ELF-1 (cell line): ENCODE measurements at places on chromosomes 1 and 21.
A peak's percentile ranks its signal among the peaks of the same experiment; 100 is the strongest.

GRCh38 chr1:114536043-114536442 lies 25.0 kb upstream of the TRIM33 start:
- DNase-seq: no peak

- no peak for DNase-seq
These were observed 74.2 kb downstream of the PTPN14 start for GRCh38 chr1:214476986-214477870.

DNA sequence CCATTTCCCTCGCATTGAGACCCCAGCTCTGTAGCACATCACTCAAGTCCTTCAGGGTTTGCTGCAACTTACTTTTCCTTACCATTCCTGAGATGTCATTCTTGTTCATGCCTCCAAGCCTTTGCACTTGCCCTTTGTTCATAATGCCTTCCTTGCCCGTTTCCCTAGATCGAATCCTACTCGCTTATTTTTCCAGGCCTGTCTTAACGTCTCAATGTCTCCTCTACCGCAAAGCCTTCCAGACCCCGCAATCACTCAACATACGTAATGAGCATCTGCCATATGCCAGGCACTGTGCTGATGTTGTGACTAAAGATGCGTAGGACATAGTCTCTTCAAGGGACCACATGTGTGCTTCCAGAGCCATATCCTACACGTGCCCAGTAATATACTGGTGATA lies 31.1 kb upstream of the CNIH3 start:
- DNase-seq: no peak

DNA sequence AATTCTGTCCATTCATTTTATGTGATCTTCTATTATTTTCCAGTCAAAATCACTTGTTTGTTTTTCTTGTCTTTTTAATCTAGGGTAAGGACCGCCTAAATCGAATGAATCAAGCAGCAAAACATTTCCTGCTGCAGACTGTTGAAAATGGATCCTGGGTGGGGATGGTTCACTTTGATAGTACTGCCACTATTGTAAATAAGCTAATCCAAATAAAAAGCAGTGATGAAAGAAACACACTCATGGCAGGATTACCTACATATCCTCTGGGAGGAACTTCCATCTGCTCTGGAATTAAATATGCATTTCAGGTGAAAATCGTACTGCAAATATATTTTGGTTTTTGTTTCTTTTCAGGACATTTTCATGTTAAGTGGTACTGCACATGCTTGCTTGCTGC lies 20.5 kb downstream of the CLCA4 start:
- DNase-seq: no peak

DNA sequence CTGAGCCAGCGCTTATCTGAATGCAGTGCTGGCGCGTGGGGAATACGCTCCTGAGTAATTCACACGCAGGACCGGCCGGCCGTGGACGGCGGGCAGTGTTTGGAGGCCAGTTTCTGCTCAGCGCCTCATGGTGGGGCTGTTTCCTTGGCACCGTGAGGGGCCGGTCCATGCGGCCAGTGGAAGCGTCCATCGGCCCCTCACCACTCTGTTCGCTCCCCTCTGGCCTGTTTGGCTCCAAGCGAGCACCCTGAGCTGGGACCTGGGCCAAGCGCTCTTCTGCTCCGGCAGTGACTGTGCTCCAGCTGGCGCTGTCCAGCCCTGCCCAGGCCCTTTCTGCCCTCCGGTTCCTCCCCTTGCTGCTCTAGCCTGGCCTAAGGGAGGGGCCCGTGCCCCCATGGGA lies 16.3 kb upstream of the PLCH2 start:
- peak; percentile 34 for DNase-seq

- no peak for DNase-seq
These were observed 67.0 kb downstream of the PRKAA2 start for GRCh38 chr1:56712150-56712549.

- no peak for DNase-seq
These were observed 9.0 kb upstream of the RNF186 start for GRCh38 chr1:19824036-19824435.

DNA sequence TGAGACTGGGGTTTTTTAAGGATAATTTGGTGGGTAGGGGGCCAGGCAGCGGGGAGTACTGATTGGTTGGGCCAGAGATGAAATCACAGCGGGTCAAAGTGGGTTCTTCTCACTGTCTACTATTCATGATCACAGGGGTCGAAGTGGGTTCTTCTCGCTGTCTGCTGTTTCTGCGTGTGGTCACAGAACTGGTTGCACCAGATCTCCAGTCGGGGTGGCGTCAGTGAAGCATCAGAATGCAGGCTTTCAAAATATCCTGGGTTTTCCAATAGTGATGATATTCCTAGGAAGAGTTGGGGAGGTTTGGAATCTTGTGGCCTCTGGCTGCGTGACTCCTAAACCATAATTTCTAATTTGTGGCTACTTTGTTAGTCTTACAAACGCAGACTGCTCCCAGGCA lies 45.1 kb downstream of the TRPM2 start:
- DNase-seq: no peak

GRCh38 chr1:88985032-88985431 lies 7.4 kb downstream of the KYAT3 start:
- no peak for DNase-seq

DNA sequence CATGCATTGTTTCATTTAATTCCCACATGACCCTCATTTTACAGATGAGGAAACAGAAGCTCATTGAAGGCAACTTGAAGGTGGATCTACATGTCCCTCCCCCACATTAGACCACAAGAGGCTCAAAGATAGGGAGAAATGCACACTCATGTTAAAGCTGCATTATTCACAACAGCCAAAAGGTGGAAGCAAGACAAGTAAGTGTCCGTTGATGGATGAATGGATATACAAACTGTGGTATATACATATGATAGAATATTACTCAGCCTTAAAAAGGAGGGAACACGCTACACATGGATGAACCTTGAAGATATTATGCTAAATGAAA lies 149.7 kb upstream of the JUN start:
- DNase-seq: no peak

GRCh38 chr1:31183927-31184554 lies 55.6 kb downstream of the NKAIN1 start:
- peak; percentile 82 for DNase-seq

DNA sequence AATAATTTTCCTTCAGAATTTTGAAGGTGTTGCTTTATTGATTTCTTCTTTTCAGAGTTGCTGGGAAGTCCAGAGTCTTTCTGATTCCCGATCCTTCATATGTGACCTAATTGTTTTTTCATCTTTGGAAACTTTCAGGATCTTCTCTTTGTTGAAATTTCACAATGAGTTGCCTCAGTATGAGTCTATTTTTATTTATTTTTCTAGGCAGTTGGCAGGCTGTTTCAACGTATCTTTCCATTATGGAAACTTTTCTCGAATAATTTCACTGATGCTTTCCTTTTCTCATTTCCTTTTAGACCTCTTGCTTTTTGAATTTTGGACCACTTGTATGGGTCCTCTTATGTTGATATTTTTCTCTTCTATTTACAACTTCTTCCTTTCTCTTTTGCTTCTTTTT lies 354.3 kb downstream of the TGFB2 start:
- no peak for DNase-seq

DNA sequence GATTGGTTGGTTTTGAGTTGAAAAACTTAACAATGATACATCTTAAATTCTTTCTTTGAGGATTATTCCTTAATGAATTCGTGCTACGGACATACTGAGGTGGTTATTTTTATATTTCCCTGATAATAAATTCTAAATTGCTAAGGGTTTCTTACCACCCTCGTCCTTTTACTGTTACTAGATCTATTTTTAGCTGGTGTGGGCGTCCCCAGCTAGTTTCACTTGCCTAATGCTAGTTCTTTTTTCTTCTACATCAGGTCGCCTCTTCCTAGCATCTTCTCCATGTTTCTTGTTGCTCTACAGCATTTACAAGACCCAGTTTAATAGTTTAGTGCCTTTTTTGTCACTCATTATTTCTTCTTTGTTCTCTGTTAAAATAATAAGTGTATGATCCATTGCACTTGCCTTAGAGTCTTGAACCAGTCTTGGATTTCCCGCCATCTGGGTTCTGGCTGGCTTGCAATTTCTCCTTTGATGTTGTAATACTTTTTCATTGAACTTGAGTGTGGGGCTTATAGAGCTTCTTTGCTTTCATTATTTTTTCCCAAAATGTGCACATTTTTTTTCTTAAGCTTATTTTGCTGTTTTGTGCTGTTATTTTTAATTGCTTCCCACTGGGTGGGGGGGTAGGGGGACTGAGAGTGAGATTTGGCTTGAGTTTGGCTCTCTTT lies 677 bp upstream of the HSD11B1 start:
- DNase-seq: no peak

- peak; percentile 65 for DNase-seq
These were observed 865 bp downstream of the ADPRS start for GRCh38 chr1:36089393-36090121.

DNA sequence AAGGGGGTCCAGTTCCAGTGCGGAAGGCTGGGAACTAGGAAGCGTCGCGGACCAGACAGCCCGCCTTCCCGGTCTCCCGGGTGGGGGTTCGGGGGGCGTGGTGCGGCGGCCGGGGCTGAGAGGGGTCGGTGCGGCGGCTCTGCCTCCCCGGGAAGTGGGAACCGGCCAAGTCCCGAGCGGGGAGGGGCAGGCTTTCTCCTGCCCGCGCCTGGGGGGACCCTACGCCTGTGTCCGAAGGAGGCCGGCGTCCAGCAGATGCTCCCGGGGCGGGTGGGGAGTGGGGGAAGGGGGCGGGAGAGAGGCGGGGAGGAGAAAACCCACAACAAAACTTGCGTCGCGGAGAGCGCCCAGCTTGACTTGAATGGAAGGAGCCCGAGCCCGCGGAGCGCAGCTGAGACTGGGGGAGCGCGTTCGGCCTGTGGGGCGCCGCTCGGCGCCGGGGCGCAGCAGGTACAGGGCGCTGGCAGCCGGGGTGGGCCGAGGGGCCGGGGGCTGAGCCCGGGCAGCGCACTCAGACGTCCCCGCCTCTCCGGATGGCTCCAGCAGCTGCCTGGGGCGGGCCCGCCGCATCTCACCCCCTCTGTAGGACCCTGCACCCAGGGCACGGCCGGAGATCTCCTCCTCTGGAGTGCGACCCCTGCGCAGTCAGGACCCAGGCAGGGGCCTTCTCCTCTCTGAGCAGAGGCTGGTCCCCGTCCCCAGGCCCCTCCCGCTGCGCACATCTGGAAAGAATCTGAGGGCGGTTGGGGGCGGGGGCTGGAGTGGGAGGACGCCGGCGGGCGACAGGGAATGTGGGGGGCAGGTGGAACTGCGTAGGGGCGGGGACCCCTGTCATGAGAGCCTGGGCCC lies at the start of gene PODN:
PODN (plus strand) TSS at position 355 of the 849 bp plus-strand sequence. CDS start 7,643 bp downstream, outside the sequence.
- DNase-seq: no peak

GRCh38 chr21:15300131-15300530 lies 235.3 kb upstream of the NRIP1 start:
- DNase-seq: no peak

- DNase-seq: no peak
These were observed 58.0 kb upstream of the ABCA4 start for GRCh38 chr1:94178901-94179300.

- peak; percentile 18 for DNase-seq
These were observed 32.8 kb upstream of the BACH1 start for GRCh38 chr21:29265690-29266479.

GRCh38 chr1:151530461-151530860 lies 9.6 kb upstream of the TUFT1 start:
- DNase-seq: peak; percentile 49

GRCh38 chr1:247212012-247212411 lies 40.2 kb upstream of the ZNF124 start:
- no peak for DNase-seq

GRCh38 chr1:193213998-193214397 lies 27.6 kb upstream of the B3GALT2 start:
- no peak for DNase-seq

GRCh38 chr1:240820816-240821215 lies 208.9 kb upstream of the GREM2 start:
- DNase-seq: no peak

- DNase-seq: no peak
These were observed 125.6 kb downstream of the ETS2 start for GRCh38 chr21:38931291-38931690.

- no peak for DNase-seq
These were observed 48.0 kb upstream of the WDR26 start for GRCh38 chr1:224482619-224483018.

GRCh38 chr21:41186755-41187536 lies 19.0 kb downstream of the BACE2 start:
- peak; percentile 73 for DNase-seq

GRCh38 chr1:19675797-19676196 lies 11.1 kb downstream of the HTR6 start:
- DNase-seq: no peak

GRCh38 chr1:224565186-224565585 lies 50.9 kb upstream of the CNIH3 start:
- DNase-seq: no peak

DNA sequence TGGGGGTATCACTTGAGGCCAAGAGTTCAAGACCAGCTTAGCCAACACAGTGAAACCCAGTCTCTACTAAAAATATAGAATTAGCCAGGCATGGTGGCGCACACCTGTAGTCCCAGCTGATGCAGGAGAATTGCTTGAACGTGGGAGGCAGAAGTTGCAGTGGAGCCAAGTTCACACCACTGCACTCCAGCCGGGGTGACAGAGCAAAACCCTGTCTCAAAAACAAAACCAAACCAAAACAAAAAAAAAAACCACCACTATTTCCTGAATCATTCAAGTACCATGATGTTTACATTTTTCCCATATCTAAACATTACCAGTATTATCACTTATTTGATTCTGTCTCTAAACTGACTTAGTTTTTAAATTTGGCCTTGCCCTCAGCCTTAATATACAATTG lies 29.5 kb downstream of the TUT4 start:
- no peak for DNase-seq

- no peak for DNase-seq
These were observed 14.8 kb downstream of the ADORA3 start for GRCh38 chr1:111488669-111489068.

GRCh38 chr1:62271134-62271533 lies 48.1 kb downstream of the KANK4 start:
- no peak for DNase-seq

DNA sequence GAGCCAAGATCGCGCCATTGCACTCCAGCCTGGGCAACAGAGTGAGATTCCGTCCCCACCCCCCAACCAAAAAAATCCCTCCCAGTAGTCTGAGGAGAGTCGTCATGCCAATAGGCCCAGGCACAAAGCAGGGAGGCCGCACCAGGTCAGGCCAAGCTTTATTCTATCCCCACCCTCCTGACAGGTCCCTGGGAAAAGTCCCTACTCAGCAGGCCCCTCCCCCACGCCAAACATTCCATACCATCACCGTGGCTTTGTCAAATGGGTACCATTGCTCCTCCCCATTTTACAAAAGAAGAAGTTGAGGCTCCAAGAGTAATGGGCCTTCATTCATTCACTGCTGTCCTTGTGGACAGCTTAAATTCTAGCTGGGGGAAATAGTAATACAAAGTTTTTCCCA lies 5.3 kb downstream of the GPR3 start:
- peak; percentile 53 for DNase-seq

GRCh38 chr1:182331387-182331786 lies 60.2 kb downstream of the GLUL start:
- no peak for DNase-seq

- peak; percentile 90 for DNase-seq
These were observed 23.7 kb downstream of the NKAIN1 start for GRCh38 chr1:31216016-31216415.

- DNase-seq: no peak
These were observed 27.7 kb upstream of the VPS13D start for GRCh38 chr1:12202190-12202497.

- no peak for DNase-seq
These were observed 6.4 kb upstream of the CPT2 start for GRCh38 chr1:53190210-53190611.

- no peak for DNase-seq
These were observed 47.8 kb upstream of the PAX7 start for GRCh38 chr1:18582890-18583289.

- no peak for DNase-seq
These were observed 53.5 kb upstream of the S1PR1 start for GRCh38 chr1:101183388-101183699.
